Cardiac muscle cell (in vitro differentiated cells and primary cell): ENCODE measurements at places on chromosomes 2 and 18.
A peak's percentile ranks its signal among the peaks of the same experiment; 100 is the strongest.

DNA sequence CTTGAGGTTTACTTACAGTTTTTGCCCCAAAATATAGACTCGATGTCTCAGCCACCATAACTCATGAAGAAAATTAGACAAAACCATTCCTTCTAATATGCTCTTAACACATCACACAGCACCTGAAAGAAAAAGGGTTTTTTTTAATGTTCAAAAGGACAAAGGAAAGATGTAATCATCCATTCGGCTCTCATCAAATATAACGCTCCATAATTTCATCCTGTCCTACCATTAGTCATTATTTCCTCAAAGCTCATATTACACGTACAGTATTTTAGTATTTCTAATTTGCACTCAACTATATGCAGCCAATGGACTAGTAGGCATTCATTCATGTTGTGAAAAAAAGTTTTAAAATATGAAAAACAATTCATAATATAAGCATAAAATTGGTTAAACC is 24.8 kb downstream of the ESCO1 start:
- DNase-seq = no peak

- DNase-seq = no peak
Measured at GRCh38 chr18:34864836-34865497, 154.9 kb downstream of the DTNA start.

DNA sequence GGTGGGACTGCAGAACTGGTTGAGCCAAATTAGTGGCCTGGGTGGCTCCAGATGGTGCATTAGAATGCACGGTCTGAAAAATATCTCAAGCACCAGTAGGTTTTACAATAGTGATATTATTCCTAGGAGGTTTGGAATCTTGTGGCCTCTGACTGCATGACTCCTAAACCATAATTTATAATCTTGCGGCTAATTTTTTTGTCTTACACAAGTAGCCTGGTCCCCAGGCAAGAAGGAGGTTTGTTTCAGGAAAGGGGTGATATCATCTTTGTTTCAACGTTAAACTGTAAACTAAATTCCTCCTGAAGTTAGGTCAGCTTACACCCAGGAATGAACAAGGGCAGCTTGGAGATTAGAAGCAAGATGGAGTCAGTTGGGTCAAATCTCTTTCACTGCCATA is 98.9 kb upstream of the ARL4C start:
- no peak for DNase-seq

DNA sequence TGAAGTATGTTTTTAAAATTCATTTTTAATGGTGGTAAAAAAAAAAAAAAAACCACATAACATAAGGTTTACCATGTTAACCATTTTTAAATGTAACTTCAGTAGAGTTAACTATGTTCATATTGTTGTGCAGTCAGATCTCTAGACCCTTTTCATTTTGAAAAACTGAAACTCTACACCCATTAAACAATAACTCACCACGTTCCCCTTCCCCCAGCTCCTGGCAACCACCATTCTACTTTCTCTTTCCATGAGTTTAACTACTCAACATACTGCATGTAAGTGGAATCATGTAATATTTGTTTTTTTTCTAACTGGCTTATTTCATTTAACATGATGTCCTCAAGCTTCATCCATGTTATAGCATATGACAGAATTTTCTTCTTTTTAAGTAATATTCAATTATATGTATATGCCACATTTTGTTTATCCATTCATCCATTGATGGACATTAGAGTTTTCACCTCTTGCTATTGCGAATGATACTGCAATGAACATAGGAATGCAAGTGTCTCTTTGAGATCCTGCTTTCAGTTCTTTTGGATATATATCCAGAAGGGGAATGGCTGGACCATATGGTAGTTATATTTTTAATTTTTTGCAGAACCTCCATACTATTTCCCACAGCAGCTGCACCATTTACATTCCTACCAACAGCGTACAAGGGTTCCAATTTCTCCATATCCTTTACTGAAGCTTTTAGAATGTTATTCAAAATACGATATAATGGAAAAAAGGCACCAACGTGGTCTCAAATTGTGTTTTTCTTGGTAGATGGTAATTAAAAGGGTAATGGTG is 91.0 kb downstream of the SPTBN1 start:
- DNase-seq = no peak

DNA sequence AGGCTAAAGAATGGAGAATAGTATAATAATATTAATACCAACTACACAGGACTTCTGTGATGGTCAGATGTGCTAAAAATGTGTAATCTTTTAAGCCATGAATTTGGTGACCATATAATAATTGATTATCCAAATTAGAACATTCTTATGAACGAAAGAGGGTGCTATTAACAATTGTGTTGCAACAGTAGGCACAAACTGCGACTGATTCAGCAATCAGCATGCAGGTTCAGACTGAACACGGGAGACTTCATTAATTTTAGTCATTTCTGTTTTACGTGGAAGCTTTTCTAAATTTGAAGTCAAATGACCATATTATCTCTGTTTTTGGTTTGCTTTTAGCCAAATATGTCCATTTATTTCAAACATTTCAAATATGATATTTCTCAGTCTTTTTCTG is 54.6 kb upstream of the CHST9 start:
- DNase-seq = no peak

- DNase-seq = no peak
Measured at GRCh38 chr2:239368906-239369552, 31.8 kb downstream of the HDAC4 start.

DNA sequence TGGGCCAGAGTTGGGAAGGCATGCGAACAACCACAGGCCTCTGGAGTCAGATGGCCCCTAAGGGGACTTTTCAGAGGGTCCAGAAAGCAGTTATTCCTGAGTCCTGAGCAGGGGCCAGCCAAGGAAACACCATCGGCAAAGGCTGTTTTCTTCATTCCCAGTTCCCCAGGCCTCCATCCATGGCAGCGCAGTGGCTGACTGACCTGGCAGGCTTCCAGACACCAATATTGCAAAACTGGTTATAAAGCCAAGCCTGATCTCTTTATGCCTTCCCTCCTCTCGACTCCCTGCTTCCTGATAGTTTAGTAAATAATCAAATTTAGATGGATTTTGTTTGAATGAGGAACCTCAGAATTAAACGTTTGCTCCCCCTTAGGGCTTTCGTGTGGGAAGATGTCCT is 133.4 kb upstream of the ITGA6 start:
- no peak for DNase-seq

- no peak for DNase-seq
Measured at GRCh38 chr2:234425639-234426603, 71.0 kb downstream of the ARL4C start.

DNA sequence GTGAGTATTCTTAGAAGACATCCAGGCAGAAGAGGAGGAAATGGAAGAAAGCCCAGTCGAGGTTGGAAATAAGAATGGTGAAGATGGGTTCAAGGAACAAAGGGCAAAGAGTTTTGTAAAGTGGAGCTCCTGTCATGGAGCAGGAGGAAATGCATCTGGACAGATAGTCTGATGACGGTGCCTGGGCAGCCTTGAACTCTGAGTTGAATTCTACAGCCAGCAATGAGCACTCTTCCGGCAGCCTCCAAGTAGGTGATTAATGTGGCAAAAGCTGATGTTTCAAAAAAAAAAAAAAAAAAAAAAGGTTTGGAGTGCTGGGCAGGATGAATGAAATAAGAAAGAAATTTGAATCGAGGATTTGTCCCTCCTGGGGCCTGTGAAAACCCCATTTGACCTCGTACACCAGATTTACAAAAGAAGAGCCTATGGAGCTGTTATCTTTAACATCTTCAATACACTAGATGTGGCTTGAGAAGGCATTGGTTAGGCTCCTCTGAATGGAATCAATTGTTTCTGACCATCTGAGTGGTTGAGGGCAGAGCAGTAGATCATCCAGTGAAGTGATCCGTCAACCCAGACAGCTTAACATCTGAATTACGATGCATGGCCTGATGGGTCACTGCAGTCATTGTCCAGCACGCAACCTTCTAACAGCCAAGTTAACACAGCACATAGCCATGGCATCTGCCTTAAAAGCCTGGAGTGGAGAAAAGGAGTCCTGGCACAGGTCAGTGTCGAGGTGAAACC is 449.7 kb downstream of the TXNL1 start:
- no peak for DNase-seq

DNA sequence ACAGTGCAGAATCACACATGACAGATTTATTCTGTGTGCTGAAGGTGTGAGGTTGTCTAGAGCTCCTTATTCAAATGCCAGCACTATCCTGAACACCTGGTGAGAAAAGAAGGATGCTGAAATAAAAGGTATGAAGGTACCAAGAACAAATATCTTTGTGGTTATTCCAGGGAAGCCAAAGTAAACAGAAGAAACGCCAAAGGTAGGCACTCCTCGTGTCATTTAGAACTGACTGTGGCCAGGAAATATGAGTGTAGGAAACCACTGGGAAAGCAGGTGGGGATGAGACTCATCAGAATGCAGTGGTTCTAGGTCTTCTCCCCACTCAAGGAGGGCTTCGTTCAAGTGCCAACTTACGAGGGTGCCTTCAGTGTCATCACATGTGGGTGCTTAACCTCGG is 80.8 kb downstream of the KIF5C start:
- no peak for DNase-seq

DNA sequence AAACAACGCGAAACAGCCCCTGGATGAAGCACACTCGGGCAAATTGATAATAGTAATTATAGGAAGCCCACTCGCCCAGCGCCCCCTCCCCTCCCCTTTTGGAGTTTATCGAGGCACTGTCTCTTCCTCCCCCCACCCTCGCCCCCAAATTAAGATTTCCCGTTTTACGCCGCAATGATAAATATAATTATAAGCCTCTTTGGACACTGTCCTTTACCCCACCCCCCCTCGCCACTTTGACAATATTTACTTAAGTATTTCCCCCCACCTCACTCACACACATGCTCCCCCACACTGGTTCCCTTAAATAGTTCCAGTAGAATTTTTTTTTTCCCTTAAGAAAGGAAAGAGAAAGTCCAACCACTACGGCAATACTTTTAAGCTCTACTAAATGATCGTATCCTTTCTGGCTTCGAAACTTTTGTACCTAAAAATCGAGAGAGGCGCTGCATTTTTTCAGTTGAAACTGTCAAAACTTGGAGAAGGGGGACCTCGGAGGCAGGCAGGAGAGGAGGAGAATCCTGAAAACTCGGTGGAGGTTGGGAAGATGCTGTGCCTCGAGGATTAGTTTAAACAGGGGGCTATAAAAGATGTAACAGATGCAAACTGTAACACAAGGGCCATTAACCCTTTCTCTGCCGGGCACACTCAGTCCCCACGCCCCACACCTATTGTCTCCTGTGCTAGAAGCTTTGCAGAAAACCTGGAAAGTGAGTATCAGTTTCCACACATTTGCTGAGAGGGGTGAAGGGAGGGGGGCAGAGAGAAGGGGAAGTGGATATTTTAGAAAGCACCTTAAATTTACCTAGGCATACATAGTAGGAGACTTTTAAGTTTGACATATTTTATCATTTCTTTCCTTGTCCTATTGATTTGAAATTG is 1.8 kb downstream of the ZEB2 start:
- DNase-seq = no peak

- no peak for DNase-seq
Measured at GRCh38 chr2:7625392-7626138, 708.4 kb downstream of the RNF144A start.

- no peak for DNase-seq
Measured at GRCh38 chr2:61575447-61575859, 37.3 kb upstream of the XPO1 start.

- DNase-seq = peak; percentile 6
Measured at GRCh38 chr18:21599585-21600525, 649 bp downstream of the ESCO1 start.

GRCh38 chr2:1736997-1737480 is 7.3 kb downstream of the PXDN start:
- no peak for DNase-seq

- no peak for DNase-seq
Measured at GRCh38 chr18:74778191-74778847, 180.6 kb downstream of the ZNF407 start.

- DNase-seq = no peak
Measured at GRCh38 chr2:238274152-238274865, 14.1 kb downstream of the PER2 start.

DNA sequence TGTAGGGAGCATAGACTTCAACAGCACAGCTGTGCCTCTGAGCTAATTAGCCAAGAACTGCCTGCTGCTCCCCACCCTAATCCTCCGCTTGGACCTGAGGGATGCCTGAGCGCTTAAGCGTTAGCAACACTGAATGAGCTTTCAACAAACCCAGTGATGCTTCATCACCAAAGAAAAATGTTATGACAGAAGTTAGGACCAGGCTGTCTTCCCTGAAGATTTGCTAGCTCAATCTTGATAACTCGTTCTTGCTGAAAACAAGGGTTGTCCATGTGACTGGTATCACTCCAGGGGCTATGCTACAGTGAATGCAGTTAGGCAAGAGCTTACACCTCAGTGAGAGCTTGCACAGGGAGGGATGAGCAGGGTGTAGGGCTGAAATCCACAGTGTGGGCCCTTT is 190.7 kb upstream of the SIX2 start:
- no peak for DNase-seq
